ENCODE measurements at places on chromosomes 12 and 14.

GRCh38 chr12:25497021-25497420 is 56.1 kb downstream of the LMNTD1 start:
- DNase-seq: no peak

- no peak for DNase-seq
Measured at GRCh38 chr12:123267335-123267920, 4.2 kb downstream of the CDK2AP1 start.

- no peak for DNase-seq
Measured at GRCh38 chr12:128316973-128317526, 50.1 kb downstream of the TMEM132C start.

DNA sequence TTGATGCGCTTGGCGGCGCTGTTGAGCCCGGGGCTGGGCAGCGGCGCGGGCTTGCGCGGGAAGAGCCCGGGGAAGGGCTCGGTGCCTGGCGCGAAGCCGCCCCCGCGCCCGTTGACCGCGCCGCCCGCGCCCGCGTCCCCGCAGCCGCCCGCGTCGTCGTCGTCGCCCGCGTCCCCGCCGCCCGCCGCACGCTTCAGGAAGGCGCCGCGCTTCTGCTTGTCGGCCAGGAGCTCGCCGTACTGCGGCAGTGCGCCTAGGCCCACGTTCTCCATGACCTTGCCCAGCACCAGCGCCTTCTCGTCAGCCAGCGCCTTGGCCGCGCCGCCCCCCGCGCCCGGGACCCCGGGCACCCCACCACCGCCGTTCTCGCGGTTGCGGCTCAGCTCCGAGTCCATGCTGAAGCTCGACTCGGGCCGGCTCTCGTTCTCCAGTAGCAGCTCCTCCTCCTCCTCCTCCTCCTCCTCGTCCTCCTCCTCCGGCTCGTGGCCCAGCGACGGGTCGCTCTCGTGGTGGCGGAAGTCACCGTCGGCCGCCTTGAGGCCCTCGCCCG is 97.2 kb downstream of the BCL11B start:
- no peak for DNase-seq

- DNase-seq: no peak
Measured at GRCh38 chr14:80946797-80947196, 5.3 kb upstream of the CEP128 start.

DNA sequence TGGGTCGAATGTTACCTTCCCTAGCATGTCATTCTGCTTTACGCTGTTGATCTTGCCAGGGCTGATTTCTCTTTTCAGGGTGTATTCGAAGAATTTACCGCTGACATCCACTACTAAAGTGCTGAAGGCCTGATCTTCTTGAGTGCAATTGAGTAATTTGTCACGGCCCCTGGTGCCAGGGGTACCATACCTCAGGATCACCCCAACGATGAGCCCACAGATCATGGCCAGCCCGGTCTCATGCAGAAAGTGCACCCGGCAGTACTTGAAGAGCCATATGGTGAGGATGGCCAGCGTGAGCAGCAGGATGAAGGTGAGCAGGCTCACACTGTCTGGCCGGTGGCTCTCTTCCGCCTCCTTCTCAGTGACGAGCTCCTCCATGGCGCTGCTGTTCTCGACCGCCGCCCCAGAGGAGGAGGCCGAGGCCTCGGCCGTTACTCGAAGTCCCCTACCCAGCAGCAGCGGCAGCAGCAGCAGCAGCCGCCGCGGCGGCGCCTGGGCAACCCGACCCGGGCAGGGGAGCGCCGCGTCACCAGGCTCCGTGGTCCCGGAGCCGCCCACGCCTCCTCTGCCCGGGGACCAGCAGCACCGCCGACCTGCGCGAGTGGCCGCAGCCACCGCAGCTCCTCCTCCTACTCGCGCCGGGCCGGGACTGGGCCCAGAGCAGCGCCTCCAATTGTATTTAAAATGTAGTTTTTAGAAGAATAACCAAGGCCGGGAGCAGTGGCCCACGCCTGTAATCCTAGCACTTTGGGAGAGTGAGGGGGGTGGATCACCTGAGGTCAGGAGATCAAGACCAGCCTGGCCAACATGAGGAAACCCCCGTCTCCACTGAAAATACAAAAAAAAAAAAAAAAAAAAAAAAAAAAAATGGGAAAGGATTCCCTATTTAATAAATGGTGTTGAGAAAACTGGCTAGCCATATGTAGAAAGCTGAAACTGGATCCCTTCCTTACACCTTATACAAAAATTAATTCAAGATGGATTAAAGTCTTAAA is 58.5 kb upstream of the TMPO start:
- DNase-seq: no peak

DNA sequence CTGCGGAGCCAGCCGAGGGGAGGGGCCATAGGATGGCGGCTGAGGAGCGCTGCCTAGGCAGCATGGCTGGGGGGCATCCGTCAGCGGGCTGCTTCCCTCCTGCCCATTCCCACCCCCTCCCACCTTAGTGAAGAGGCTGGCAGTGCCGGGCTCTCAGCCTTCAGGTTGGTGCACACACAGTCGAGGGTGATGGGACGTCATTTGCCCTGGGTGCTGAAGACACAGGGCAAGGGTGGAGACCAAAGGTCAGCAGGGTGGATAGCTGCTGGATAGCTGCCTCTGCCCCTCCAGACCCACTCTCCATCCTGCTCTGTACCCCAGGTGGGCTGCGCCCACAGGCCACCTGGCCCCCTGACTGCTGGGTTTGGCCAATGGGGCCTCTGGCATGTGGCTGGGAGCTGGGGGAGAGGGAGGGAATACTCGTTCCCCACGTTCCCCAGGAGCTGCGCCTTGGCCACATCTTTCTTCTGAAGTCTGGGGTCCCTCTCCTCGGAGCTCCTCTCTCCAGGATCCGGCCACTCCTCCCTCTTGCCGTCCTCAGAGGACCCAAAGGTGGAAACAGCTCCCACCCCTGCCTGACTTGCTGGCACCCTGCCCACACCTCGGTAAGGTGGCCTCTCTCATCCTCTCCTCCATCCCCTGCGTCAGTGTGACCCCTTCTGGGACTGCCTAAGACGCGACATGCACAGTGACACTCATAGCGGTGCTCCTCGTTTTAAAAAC is 11.2 kb upstream of the CDC42BPB start:
- DNase-seq: no peak

- no peak for DNase-seq
Measured at GRCh38 chr14:36479344-36479743, 40.7 kb downstream of the NKX2-1 start.

- no peak for DNase-seq
Measured at GRCh38 chr12:51415931-51416330, 8.7 kb upstream of the SLC4A8 start.

GRCh38 chr12:94659346-94659930 is 9.1 kb upstream of the TMCC3 start:
- no peak for DNase-seq

DNA sequence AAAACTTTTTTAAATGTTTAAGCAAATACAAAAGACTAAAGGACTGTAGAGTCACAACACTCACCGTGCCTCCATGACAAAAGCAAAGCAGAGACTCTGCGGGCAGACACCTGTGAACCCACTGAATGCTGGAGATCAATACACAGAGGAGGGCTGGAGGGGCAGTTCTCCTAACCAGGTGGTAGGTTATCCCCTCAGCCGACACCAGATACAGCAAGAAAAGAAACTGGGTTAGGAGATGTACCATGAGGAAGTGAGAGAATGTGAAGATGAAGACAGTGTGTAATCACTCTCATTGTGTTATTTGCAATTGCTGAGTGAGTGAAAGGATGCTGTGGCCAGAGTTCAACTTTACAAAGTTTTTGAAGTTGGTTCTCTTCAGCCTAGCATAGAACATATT is 480.3 kb downstream of the BCL11B start:
- DNase-seq: no peak

- DNase-seq: no peak
Measured at GRCh38 chr12:127169321-127170181, 1097.4 kb upstream of the TMEM132C start.

- DNase-seq: no peak
Measured at GRCh38 chr14:68477461-68478085, 315.3 kb downstream of the ZFP36L1 start.

GRCh38 chr14:81209167-81209836 is 11.5 kb downstream of the GTF2A1 start:
- DNase-seq: no peak

DNA sequence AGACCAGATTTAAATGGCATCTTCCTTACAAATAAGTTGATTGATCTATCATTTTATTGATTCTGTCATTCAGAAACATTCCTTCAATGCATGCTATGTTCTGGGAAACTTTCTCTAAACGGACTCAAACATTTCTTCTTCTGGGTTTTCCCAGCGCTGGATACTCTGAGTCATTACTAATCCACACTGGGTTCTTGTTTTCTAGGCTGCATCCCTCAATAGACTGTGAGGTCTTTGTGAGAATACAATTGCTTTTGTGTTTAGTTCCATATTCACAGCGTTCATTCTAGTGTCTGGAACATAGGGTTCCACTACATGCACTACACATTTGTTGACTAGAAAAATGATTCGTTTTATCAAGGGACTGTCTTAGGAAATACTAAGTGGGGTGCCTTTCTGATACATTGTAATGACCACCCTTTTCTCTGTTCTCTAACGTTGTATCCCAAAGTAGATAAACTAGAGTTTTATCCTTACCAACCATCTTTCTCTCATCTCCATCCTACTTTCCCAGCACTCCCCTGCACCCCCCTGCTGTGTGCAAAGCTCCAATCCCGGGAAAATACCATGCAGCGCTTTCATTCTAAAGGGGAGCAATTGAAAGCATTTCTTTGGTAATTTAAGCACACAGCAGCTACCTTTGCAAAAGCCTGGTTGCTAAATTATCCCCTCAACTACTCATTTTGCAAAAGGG is 878.7 kb downstream of the DIO2 start:
- no peak for DNase-seq

DNA sequence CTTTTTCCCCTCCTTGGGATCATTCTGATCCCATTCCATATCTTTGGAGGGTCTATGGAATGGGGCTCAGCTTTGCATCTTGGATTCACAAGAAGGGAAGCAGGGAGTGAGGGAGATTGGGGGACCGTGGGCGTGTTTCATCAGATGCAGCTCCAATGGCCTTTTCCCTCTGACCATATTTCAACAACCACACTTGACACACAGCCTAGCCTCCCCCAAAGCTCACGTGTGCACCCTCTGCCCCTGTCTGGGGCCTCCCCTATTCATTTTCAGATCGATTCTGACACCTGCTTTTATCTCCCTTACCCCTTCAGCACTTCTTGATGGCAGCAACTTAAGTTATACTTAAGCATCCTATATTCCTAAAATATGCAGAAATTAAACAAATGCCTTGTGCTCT is 126.6 kb downstream of the CHST11 start:
- DNase-seq: no peak

GRCh38 chr12:109544955-109545531 is 28.3 kb downstream of the MMAB start:
- DNase-seq: no peak

DNA sequence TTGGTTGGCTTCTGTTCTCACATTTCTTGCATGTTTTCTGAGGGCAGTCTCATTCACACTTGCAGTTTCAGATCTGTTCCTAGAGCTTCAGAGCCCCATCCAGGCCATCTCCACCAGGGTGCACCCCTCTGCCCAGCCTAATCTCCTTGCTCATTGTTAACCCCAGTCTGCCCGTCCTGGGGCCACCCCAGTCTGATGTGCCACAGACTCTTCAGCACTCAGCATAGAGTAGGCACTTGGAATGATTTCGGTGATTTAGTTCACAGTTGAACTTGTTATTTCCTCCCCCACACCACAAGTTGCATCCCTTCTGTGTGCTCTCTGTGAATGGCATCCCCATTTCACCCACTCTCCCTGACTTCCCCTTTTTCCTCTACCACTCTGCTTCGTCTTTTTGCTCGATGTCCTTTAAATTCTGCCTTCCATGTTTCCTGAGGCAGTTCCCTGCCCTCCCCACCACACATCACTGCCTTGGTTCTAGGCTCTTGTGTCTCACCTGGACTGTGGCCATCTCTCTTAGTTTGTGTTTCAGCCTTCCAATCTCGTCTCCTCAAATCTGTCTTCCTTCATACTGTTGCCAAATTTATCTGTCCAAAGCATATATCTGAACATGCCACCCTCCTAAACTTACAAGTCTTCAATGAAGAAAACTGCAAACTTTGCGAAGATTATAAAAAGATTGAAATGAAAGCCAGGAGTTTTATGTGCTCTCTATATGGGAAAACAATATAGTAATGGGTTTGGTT is 41.5 kb downstream of the ANO6 start:
- DNase-seq: no peak

DNA sequence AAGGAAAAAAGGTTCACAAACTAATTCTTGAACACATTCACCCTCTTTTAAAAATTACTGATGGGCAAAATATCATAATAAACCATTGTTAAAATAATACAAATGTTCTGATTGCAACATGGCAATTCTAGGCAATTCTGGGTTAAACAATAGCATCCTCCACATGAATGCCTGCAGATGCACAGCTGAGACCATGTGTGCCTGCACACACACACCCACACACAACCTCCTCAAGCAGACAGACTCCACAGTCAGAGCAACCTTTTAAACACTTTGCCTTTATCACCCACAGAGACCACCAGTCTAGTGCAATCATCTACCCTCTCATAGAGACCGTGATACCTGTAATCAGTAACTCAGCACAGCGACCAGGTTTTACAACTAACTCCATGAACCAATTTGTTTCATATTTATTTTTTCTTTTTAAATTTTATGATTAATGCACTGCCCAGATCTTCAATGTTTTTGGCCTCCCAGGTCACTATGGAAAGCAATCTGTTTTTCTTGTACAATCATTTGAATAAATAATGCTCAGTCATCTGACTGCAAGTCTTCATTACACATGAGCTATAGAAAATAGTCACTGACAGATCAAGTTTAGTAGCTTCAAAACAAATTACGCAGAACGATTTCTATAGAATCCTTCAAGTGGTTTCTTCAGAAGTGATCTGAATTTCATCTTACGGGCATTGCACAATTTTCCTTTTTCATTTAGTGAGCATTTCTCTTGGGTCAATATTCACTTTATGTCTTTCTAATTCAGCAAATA is 105.8 kb downstream of the PRKD1 start:
- no peak for DNase-seq

DNA sequence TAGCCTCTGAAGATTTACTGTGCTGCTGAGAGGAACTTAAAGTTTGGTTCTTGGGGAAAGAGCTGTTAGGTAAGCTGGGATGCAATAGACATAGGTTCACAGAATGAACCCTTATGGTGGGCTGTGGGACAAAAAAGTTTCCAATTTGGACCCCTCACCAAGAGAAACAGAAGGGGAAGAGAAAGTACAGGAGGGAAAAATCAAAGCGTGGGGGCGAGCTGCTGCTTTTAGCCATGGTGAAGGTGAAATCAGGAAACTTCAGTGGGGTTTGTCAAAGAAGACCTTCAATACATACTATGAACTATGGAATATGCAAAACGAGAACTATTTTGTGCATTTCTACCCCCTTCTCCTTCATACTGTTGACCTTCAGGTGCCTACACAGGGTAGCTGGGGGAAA is 10.6 kb upstream of the NINJ2 start:
- no peak for DNase-seq

- DNase-seq: no peak
Measured at GRCh38 chr12:46430340-46430948, 57.9 kb upstream of the SLC38A2 start.

GRCh38 chr14:42111355-42111754 is 504.7 kb downstream of the LRFN5 start:
- no peak for DNase-seq

DNA sequence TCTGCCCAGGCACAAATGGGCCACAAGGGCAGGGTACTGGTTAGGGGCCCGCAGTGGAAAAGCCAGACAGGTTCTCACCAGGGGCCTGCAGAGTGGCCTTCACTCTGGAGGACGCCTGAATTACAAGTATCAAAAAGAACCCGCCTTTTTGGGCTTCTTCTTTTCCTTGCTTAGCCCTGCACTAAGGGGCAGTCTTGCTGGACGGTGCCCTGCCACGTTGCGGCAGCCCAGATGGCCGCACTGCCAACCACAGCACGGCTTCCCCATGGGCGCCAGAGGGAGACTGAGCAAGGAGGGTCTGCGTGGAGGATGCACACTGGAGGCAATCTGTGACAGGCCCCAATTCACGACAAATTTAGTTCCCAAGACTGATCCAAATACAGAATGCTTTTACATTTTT is 18.3 kb upstream of the CDK2AP1 start:
- no peak for DNase-seq

Measured in T-helper 22 cell (primary cell).